T-cell (primary cell): ENCODE measurements at places on chromosomes 1 and 21.

GRCh38 chr1:51063121-51063520, 38.9 kb upstream of the C1orf185 start:
- no peaks in the 10 kb centered on the region for H3K4me1 ChIP-seq
- DNase-seq = no peak
- H3K36me3 ChIP-seq = no peaks in the 10 kb centered on the region
- H3K27ac ChIP-seq = no peak overlapping the region
- peaks cover 16% of the 10 kb centered on the region for H3K27me3 ChIP-seq
- H3K4me3 ChIP-seq = no peak overlapping the region

DNA sequence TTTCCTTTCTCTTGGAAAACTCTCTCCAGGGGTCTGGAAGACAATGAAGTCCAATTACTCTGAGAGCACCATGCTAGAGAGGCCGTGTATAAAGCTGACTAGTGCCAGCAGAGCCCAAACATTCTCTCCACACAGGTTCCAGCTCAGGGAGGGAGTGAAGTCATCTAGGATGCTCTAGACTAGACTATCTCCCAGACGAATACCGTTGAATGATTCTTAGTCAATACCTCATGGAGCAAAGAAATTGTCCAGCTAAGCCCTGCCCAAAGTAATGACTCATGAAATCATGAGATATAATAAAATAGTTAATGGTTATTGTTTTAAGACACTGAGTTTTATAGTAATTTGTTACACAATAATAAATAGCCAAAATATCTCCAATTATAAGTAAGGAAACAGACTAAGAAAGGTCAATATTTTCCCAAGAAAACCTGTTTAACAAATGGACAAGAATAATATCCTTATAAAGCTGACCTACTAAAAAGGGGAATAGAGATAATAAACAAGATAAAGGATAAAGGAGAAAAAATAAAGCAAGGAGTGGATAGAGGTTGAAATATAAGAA, 163.9 kb upstream of the LRRC7 start:
- H3K36me3 ChIP-seq = no peaks in the 10 kb centered on the region
- no peaks in the 10 kb centered on the region for H3K4me1 ChIP-seq
- H3K4me3 ChIP-seq = no peak overlapping the region

- peaks cover 20% of the 10 kb centered on the region for H3K4me1 ChIP-seq
- no peaks in the 10 kb centered on the region for H3K36me3 ChIP-seq
- no peak overlapping the region for H3K4me3 ChIP-seq
- no peaks in the 10 kb centered on the region for H3K27me3 ChIP-seq
Measured at GRCh38 chr1:58933599-58933926, 149.7 kb upstream of the JUN start.

DNA sequence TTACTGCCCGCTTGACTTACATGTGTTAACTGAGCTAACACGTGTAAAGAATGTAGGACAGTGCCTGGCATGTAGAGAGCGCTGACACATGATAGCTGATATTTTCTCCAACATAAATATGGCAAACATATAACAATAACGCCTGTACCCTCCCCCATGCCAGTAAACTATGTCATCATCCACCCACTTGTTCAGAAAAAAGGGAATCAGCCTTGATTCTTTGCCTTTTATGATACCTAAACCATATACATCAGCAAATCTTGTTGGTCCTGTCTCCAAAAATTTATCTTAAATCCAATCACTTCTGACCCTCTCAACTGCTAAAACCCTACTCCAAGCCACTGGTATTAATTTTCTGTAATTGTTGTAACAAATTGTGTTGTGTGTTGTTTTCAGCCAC, 1.1 kb upstream of the ZNF692 start:
- peaks cover 3% of the 10 kb centered on the region for H3K36me3 ChIP-seq
- peaks cover 20% of the 10 kb centered on the region for H3K4me1 ChIP-seq
- no peaks in the 10 kb centered on the region for H3K27me3 ChIP-seq
- H3K4me3 ChIP-seq = no peak overlapping the region
- H3K27ac ChIP-seq = no peak overlapping the region

- H3K4me3 ChIP-seq = no peak overlapping the region
- H3K4me1 ChIP-seq = peaks cover 13% of the 10 kb centered on the region
- DNase-seq = no peak
- no peak overlapping the region for H3K27ac ChIP-seq
- no peaks in the 10 kb centered on the region for H3K27me3 ChIP-seq
Measured at GRCh38 chr1:101079341-101079740, 53.8 kb upstream of the DPH5 start.

GRCh38 chr1:231460614-231461013, 38.5 kb upstream of the EGLN1 start:
- peaks cover 20% of the 10 kb centered on the region for H3K27me3 ChIP-seq
- H3K36me3 ChIP-seq = no peaks in the 10 kb centered on the region
- H3K4me1 ChIP-seq = peaks cover 6% of the 10 kb centered on the region
- H3K4me3 ChIP-seq = no peak overlapping the region
- peak; percentile 21 for DNase-seq

- no peak for DNase-seq
- no peaks in the 10 kb centered on the region for H3K27me3 ChIP-seq
- no peaks in the 10 kb centered on the region for H3K36me3 ChIP-seq
- no peaks in the 10 kb centered on the region for H3K4me1 ChIP-seq
- no peak overlapping the region for H3K27ac ChIP-seq
- no peak overlapping the region for H3K4me3 ChIP-seq
Measured at GRCh38 chr1:145695821-145696629, 11.1 kb downstream of the PDZK1 start.

DNA sequence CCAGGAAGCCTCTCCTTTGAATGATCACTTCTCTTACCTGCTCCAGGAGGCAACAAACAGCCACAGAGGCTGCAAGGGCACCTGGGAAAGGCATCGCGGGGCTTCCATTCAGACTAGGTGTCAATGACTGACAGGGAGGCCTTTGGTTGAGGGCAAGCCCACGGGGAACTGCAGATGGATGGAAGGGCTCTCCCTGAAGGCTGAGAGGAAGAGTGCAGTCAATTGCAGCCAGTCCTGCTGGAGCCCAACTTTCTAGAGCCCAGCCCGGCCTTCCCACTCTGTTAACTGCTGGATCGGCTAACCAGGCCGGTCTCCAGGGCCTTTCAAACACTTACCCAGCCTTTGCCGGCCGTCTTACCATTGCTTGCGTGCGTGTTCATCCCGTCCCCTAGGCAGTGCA, 89.3 kb downstream of the LACTBL1 start:
- H3K36me3 ChIP-seq = no peaks in the 10 kb centered on the region
- H3K27ac ChIP-seq = no peak overlapping the region
- no peak for DNase-seq
- H3K27me3 ChIP-seq = peaks cover 20% of the 10 kb centered on the region
- H3K4me1 ChIP-seq = no peaks in the 10 kb centered on the region

DNA sequence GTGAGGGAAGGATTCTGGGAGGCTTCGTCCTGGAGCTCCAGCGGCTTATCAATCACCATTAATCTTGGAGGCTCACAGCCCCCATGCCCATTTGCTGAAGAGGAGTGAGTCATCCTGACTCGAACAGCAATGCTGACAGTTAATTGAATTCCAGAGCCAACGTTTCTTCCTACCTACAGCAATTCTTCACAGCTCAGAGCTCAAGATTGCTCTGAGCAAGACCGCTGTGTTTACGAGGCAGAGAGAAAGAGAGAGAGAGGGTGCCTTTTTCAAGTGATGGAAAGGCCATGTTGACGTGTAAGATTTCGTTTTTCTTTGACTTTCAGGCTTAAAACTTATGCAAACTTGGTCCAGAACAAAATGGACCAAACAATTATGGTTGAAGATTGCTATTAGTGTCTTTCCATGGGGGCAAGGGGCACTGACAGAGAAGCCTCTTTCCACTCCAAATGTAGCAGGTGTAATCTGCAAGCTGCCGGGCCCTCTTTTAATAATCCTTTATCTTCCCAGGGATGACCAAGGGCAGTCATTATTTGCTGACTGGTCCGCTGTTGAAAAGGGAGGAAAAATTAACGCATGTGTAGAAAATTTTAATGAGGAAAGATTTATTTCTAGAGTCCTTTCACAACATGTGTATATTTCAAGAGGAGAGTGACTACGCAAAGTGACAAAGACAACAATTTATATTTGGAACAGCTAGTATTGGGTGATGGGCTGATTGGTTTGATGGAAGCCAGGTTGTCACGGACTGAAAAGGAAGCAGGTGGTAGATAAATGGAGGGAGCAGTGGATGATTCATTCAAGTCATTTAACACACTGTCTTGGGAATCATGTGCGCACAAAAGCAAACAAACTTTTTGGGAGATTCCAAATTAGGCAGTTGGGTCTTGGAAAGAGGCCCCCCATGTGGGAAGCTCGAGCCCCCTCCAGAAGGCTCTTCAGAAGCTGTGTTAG, 136.1 kb upstream of the IRF2BP2 start:
- H3K4me3 ChIP-seq = no peak overlapping the region
- no peaks in the 10 kb centered on the region for H3K36me3 ChIP-seq
- DNase-seq = no peak

GRCh38 chr1:6440198-6441126, 15.9 kb downstream of the ESPN start:
- peak; percentile 43 for DNase-seq
- H3K4me1 ChIP-seq = no peaks in the 10 kb centered on the region
- peaks cover 71% of the 10 kb centered on the region for H3K27me3 ChIP-seq
- H3K27ac ChIP-seq = no peak overlapping the region
- H3K36me3 ChIP-seq = no peaks in the 10 kb centered on the region

DNA sequence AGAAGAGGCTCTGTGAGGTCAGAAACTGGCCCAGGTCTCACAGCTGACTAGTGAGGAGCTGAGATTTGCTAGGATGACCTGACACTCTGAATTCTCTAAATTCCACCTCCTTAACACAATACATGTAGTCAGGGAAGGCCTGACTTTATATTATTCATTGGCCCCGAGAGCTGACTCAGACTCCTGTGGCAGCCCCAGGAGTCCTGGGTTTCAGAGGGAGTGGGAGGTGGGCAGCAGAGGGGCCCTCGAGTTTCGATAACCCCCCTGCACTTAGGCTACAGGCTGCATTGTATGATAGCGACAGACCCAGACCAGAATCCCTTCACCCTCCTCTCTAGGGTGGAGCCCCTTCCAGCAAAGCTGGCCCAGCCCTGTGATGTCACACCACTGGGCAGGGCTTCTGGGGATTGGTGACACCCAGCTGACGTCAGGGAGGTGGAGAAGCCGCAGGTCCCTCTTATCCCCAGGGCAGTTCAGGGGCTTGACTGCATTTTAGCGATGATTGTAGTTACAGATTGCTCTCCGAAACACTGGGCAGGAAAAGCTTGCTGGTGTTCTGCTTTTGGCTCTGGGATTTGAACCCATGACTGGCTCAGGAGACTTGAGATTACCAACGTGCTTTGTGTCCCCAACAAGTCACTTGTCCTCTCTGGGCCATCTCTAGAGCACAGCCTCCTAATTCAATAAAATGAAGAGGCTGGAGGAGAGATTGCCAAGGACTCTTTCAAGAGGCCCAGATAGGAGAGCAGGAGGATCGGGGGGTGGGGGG, 17.0 kb upstream of the GPR37L1 start:
- DNase-seq = no peak
- no peaks in the 10 kb centered on the region for H3K4me1 ChIP-seq
- H3K36me3 ChIP-seq = no peaks in the 10 kb centered on the region
- no peak overlapping the region for H3K4me3 ChIP-seq
- H3K27ac ChIP-seq = no peak overlapping the region
- H3K27me3 ChIP-seq = peaks cover 8% of the 10 kb centered on the region

- H3K27me3 ChIP-seq = no peaks in the 10 kb centered on the region
- no peaks in the 10 kb centered on the region for H3K4me1 ChIP-seq
- H3K36me3 ChIP-seq = no peaks in the 10 kb centered on the region
Measured at GRCh38 chr1:77900687-77901293, 12.4 kb downstream of the NEXN start.

DNA sequence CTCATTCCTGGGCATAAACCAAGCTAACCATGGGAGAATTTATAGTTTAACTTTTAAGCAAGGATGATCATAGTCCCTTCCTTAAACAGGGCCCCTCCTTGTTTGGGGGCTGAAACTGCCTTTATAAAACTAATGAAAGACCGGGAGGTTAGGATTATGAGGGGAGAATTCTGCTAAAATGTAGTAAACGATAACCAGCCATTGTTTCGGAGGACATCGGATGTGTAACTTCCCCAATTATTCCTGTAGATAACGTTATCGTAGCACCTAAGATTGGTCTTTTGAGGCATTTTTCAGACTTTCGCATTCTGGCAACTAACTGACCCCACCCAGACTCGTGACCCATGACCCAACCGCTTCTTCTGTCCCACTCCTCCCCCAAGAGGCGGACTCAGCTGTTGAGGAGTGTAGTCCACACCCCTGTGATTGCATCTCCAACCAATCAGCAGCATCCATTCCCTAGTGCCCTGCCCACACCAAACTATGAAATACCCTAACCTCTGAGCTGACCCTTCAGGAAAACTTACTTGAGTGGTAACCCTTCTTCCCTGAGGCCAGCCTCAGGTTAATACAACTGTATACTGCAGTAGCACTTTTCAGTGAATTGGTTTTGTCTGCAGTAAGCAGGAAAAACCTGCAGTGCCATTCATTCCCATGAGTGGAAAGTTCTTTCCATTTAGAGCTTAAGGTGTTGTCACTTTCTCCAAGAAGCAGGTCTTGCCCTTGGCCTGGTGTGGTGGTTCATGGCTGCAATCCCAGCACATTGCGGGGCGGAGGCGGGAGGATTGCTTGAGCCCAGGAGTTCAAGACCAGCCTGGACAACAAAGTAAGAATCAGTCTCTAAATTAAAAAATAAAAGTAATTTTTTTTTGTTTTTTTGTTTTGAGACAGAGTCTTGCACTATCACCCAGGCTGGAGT, 823 bp upstream of the SYF2 start:
- H3K27ac ChIP-seq = peak overlapping the region; percentile 96
- H3K4me3 ChIP-seq = peak overlapping the region; percentile 100
- H3K36me3 ChIP-seq = peaks cover 5% of the 10 kb centered on the region
- peaks cover 28% of the 10 kb centered on the region for H3K4me1 ChIP-seq
- peak; percentile 41 for DNase-seq

DNA sequence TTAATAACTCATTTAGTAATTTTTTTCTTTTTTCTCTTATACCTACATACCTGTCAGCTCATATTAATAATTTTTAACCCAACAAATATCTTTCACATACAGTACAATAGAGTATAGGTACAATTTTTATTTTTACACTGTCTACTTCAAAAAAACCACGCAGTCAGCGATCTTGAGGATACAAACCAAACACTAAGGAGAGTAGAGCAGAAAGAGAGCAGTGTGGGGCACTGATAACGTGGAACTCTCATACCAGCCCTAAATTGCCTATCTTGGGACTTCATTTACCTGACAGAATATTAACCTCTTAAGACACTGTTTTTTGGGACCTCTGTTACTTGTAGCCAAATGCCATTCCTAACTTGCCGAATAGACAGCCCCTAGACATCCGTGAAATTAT, 5.5 kb downstream of the TRMT1L start:
- peaks cover 27% of the 10 kb centered on the region for H3K36me3 ChIP-seq
- H3K4me3 ChIP-seq = no peak overlapping the region
- H3K27me3 ChIP-seq = no peaks in the 10 kb centered on the region
- peaks cover 18% of the 10 kb centered on the region for H3K4me1 ChIP-seq

GRCh38 chr1:102434421-102434820, 437.7 kb upstream of the OLFM3 start:
- no peak for DNase-seq
- no peak overlapping the region for H3K4me3 ChIP-seq
- H3K4me1 ChIP-seq = no peaks in the 10 kb centered on the region
- H3K27ac ChIP-seq = no peak overlapping the region
